Hair follicular keratinocyte (primary cell): ENCODE measurements at places on chromosomes 7 and 10. TPM values are rescaled to one million over a fixed set of nuclear protein-coding genes. Genes with fewer than 3 reads are reported as not detected.

Gene NUTM2D
- 1.8 and 1.9 TPM in 2 replicates for total RNA-seq

Gene TMEM236
- 0.04 and 0.08 TPM in 2 replicates for total RNA-seq

Gene EFCAB10
- total RNA-seq: 0.38 and 2.0 TPM in 2 replicates

Gene UPK3B
- 1.4 and 3.4 TPM in 2 replicates for total RNA-seq

Gene FAM25C
- 14.0 TPM in 1 of 2 replicates, not detected in the other for total RNA-seq

Gene ITIH2
- total RNA-seq: not detected in 2 replicates

Gene PCDH15
- total RNA-seq: not detected in 2 replicates

Gene PDIA4
- 585 and 697 TPM in 2 replicates for total RNA-seq

Gene MRC1
- not detected in 2 replicates for total RNA-seq

Gene UTF1
- total RNA-seq: not detected in 2 replicates

Gene PDE6C
- not detected in 2 replicates for total RNA-seq

Gene TPK1
- total RNA-seq: 1.2 and 1.8 TPM in 2 replicates

Gene PAXIP1
- 5.8 and 9.5 TPM in 2 replicates for total RNA-seq

Gene STEAP2
- total RNA-seq: 5.1 and 8.7 TPM in 2 replicates

Gene KIAA1549
- 1.1 and 1.5 TPM in 2 replicates for total RNA-seq

Gene PON3
- total RNA-seq: 3.2 and 4.7 TPM in 2 replicates

Gene C10orf62
- not detected in 2 replicates for total RNA-seq

Gene CRCP
- 24.1 and 46.4 TPM in 2 replicates for total RNA-seq

Gene OAT
- total RNA-seq: 198 and 201 TPM in 2 replicates

Gene TAS2R3
- 0.16 TPM in 1 of 2 replicates, not detected in the other for total RNA-seq

Gene GPR37
- total RNA-seq: 0.34 and 0.78 TPM in 2 replicates

Gene LRRD1
- not detected in 2 replicates for total RNA-seq

Gene IGFBP3
- total RNA-seq: 0.23 and 1.0 TPM in 2 replicates

Gene GDF2
- total RNA-seq: not detected in 2 replicates

Gene PLAU
- 292 and 758 TPM in 2 replicates for total RNA-seq

Gene ARPC1B
- 450 and 486 TPM in 2 replicates for total RNA-seq

Gene CYP2C8
- not detected in 2 replicates for total RNA-seq

Gene PAX4
- total RNA-seq: not detected in 2 replicates

Gene CFAP70
- 0.46 and 0.55 TPM in 2 replicates for total RNA-seq

Gene BLNK
- total RNA-seq: 0.31 and 0.87 TPM in 2 replicates

Gene IFIT1B
- total RNA-seq: not detected in 2 replicates

Gene NEBL
- 0.16 and 3.3 TPM in 2 replicates for total RNA-seq

Gene FGFR2
- 14.7 and 24.7 TPM in 2 replicates for total RNA-seq

Gene LIPM
- total RNA-seq: not detected in 2 replicates

Gene CAMK1D
- total RNA-seq: 0.15 and 0.39 TPM in 2 replicates
